NCI-H2171 treated with DMSO at 0.1 percent for 48 hours (cell line): ENCODE measurements at places on chromosomes 2 and 18.

DNA sequence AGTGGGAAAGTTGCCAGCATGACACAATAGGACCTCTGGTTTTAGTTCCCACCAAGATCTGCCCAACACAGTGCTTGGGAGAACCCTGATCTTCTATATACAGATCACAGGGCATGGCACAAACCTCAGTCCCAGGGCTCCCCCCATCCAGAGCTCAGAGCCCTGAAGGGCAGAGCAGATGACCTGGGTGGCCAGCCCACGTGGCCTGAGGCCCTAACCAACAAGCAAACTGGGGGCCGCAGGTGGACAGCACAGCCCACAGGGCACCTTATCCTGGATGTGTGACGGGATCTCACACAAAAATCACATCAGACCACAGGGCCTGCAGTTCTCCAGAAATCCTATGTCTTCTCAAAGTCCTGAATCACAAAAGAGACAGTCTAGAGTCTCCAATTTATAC lies 34.7 kb downstream of the CRACDL start:
- no peak for DNase-seq

DNA sequence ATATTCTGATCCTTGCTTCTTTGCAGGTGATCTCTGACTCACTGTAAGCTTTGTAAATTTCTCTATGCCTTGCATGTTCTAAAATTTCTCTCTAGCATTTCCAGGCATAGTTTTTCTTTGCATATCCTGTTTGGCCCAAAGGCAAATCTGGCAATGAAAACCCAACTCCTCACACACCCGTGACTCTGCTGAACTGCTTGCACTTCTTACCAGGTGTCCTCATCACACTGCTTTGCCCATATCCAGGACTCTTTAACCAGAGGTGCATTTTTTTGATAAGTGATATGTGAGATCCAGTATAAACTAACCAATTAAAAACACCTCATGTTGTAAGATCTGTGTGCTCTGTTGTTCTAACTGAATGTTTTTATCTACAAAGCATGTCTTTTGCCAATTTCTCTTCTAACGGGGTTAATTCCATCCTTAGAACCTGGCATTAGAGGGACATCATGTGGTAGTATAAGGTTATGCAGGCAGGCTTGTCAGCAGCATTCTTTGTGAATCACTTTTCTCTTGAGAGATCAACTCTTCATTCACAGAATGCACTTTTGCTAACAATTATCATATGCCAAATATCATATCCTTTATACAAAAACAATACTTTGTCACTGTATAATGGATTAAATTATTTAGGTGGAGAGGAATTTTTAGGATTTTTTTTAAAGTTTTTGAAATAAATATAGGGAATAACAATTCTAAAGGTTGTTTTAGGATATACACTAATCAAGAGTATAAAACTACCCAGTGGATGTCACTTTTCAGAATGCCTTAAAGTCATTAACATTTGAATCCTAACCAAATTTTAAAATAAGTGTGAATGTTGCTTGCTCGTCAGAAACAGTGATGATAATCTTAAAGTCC lies 20.8 kb upstream of the TMX3 start:
- peak; percentile 37 for DNase-seq

DNA sequence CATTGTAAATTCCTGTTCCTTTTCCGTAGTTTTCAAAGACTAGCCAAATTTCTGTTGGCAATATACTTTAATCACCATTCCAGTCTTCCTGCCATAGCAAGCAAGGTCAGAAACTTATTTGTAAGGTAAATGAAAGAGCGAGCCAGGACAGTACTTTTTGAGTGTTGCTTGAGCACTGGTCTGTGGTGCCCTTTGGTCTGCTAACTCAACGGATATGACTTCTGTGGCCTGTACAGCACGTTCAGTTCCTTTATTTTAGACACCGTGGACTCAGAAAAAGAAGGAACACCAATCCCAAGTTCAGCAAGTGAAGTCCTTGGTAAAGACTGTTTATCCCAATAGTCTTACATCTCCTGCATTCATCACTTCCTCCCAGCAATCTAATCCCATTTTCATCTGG lies 166.3 kb downstream of the MYO1B start:
- DNase-seq: no peak

- DNase-seq: no peak
Measured at GRCh38 chr2:146982393-146982846, 862.4 kb upstream of the ACVR2A start.

DNA sequence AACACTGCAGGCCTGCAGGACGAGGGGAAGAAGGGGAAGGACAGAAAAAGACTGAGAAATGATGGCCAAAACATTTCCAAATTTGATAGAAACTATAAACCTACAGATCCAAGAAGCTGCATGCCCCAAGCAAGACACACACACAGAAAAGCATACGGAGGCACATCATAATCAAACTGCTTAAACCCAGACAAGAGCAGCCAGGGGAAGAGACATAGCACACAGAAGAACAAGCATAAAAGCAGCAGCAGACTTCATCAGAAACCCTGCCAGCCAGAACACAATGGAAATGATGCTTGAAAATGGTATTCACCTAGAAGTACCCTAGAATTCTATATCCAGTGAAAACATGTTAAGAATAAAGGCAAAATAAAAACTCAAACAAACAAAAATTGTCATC lies 57.2 kb upstream of the RNU4ATAC start:
- no peak for DNase-seq

DNA sequence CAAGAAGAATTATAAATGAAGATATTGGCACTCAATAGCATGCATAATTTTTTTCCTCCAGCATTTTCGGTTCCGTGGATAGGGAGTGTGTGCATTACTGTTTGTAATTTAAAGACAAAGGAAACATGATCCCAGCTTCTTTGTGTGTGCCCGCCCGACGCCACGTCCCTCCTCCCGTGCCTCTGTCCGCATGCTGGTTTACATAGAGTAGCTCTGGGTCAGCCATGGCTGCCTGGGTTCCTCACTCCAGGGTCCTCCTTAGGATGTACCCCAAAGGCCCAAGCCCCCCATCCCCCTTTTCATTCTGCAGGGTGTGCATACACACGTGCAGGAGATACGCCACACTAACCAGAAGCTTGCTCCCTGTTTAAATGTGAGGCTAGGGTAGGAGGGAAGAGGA lies 214.7 kb downstream of the KLHL29 start:
- peak; percentile 90 for DNase-seq

DNA sequence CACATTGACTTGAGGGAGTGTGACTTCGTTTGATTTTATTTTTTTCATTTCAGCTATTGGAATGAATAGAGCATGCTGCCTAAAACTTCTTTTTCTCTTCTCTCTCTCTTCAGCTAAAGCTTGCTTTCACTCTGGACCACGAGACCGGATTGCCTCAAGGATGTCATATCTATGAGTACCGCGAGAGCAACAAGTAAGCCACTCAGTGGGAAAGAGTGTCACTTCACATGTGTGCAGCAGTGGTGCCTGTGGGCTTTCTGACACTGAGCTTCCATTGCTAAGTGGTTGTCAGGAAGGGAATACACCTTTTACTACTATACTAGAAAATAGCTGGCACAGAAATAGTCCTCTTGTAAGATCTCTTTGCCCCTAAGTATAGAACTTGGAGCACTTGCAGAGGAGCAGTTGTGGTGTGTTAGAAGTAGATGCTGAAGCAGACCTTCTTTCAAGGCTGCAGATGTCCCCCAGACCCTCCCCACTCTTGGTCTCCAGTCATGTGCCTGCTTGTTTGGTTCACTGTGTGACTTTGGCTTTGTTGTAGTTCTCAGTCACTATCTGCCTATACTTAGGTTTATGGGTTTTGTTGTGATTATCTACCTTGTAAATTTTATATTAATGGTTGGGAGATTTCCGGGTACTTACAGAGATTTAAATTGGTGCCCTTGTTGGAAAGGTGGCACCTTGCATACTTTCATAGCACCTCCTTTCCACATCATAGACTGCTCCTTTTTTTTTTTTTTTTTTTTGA lies 78.5 kb upstream of the ALPP start:
- no peak for DNase-seq

- DNase-seq: peak; percentile 67
Measured at GRCh38 chr2:219573166-219573565, 1.1 kb downstream of the INHA start.

DNA sequence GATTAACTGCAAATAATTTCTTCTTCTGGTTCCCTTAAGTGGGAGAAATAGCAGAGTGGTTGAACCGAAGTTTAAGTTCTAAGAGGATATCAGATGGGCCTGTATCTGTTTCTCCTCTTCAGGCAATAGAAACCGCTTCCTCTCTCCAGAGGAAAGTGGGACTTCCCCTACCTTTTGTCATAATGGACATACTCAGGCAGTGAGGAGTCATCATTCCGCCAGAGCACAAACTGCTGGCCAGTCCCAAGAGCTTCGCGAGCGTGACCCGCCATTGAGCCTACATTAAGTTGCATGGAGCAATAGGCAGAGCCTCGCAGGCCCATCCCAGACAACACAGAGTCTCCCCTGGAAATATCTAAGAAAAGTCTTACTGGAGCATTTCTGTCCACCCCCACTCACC lies 158.9 kb downstream of the LDLRAD4 start:
- no peak for DNase-seq

- DNase-seq: no peak
Measured at GRCh38 chr18:50356036-50356945, 18.6 kb upstream of the SKA1 start.

GRCh38 chr2:32849456-32850194 lies 97.1 kb upstream of the LTBP1 start:
- DNase-seq: no peak

DNA sequence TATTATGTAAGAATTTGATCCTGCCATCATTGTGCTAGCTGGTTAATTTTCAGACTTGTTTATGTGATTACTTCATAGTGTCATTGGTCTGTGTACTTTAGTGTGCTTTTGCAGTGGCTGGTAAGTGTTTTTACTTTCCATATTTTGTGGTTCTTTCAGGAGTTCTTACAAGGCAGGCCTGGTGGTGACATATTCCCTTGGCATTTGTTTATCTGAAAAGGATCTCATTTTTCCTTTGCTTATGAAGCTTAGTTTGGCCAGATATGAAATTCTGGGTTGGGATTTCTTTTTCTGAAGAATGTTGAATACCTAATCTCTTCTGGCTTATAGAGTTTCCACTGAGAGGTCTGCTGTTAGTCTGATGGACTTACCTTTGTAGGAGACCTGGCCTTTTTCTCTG lies 72.8 kb upstream of the MC4R start:
- DNase-seq: no peak

DNA sequence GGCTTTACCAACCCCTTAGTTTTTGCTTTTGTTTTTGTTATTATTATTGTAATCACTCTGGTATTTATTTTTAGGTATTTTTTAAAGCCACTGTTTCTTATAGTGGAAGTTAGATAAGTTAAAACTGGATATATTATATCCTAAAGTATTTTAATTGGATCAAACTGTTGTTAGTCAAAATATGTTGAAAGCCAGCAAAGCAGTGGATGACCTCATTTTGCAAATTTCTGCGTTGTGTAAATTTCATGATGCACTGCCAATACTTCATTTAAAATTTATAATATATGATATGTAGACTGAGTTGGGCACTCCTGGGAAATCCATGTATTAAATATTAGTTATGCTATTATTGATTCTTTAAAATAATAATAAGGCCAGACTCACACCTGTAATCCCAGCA lies 661.7 kb upstream of the NRXN1 start:
- no peak for DNase-seq

- no peak for DNase-seq
Measured at GRCh38 chr2:8679567-8679826, 2.4 kb upstream of the ID2 start.

GRCh38 chr18:39845106-39845505 lies 2109.9 kb upstream of the PIK3C3 start:
- no peak for DNase-seq

DNA sequence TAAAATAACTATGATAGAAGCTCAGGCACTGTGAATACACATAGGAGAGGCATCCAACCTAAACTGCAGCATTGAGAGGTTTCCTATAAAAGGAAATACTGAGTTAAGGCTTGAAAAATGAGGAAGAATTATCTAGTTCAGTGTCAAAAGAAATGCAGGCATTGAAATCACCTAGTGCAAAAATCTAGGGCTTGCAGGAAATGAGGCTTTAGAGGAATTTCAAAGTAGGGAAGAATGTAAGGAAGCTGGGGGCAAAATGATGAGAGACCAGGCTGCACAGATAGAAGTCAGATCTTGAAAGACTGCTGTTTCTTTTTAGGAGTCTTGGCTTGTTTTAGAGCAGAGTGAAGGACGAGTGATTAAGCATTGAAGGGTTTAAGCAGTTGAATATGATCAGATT lies 28.1 kb upstream of the SCYGR2 start:
- no peak for DNase-seq

DNA sequence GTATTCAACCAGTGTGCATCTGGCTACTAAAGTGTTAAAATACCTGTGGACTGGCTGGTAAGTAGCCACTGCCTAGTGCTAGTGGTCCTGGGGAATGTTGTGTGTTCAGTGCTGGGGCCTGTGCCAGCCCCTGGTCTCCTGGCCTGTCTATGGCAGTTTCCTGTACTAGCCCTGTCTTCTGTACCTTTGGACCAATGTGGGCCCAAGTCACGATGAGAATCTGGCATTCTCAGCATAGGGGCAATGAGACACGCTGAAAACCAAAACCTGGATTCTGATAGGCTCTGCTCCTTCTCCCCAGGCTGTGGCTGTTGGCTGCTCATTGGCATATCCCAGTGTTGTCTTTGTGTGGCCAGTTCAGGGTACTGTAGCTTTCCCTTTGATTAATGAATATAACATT lies 170.4 kb downstream of the PTPRM start:
- DNase-seq: no peak

DNA sequence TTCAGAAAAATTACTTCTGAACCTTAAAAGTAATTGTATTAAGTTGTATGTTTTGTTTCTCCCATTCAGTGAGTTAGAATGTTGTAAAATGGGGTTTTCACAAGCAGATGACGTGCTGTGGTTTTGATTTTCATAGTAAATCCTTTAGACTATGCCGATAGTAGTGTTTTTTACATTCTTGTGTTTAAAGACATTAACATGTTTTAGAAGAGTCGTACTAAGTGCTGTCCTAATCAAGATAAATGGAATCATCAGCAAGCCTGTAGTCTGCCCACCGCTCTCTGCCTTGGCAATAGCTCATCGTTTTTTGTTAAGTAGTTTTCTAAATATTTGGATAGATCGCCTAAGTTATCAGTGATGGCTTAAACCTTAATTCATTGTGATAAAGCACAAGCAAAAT lies 21.5 kb downstream of the PKP4 start:
- no peak for DNase-seq

DNA sequence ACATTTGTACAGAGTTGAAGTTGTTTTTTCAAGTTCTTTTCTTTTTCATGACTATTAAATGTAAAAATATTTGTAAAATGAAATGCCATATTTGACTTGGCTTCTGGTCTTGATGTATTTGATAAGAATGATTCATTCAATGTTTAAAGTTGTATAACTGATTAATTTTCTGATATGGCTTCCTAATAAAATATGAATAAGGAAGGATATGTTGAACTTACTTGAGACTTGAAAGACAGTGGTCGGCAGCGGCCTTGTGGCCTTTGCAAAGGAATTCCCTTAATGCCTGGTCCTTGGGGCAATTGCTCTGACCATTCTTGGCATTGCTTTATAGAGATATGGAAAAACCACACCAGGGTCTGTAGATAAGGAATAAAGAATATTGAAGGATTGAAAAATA lies 25.9 kb upstream of the TMEM87B start:
- no peak for DNase-seq

- DNase-seq: no peak
Measured at GRCh38 chr2:188330316-188331053, 38.8 kb downstream of the GULP1 start.
